Gastrocnemius medialis (tissue), 4 donors: ENCODE measurements at places on chromosomes 11 and 22. TPM values are rescaled to one million over a fixed set of nuclear protein-coding genes. Genes with fewer than 3 reads are reported as not detected.

The SYT13 gene
- total RNA-seq, result not detected

The PGA4 gene
- total RNA-seq, result 1.6 TPM

The CFAP300 gene
- total RNA-seq, result not detected

The NPAS4 gene
- not detected for total RNA-seq

The ANGPTL5 gene
- total RNA-seq, result 1.1 TPM

The CNTF gene
- 3.2 TPM for total RNA-seq

The FOLR2 gene
- total RNA-seq, result 14.3 TPM

The DENND5A gene
- total RNA-seq, result 33.1 TPM

The TAF6L gene
- total RNA-seq, result 20.3 TPM

The GLB1L2 gene
- 0.76 TPM for total RNA-seq

The MYO7A gene
- total RNA-seq, result 1.6 TPM

The STX3 gene
- 9.1 TPM for total RNA-seq
